GM12891 (cell line): ENCODE measurements at places on chromosomes 2 and 18.

- DNase-seq = no peak
Measured at GRCh38 chr2:165219481-165219880, 15.6 kb upstream of the SCN3A start.

- DNase-seq = no peak
Measured at GRCh38 chr18:777021-777420, 35.0 kb downstream of the YES1 start.

GRCh38 chr2:203366639-203367466 is 38.7 kb downstream of the ABI2 start:
- no peak for DNase-seq

DNA sequence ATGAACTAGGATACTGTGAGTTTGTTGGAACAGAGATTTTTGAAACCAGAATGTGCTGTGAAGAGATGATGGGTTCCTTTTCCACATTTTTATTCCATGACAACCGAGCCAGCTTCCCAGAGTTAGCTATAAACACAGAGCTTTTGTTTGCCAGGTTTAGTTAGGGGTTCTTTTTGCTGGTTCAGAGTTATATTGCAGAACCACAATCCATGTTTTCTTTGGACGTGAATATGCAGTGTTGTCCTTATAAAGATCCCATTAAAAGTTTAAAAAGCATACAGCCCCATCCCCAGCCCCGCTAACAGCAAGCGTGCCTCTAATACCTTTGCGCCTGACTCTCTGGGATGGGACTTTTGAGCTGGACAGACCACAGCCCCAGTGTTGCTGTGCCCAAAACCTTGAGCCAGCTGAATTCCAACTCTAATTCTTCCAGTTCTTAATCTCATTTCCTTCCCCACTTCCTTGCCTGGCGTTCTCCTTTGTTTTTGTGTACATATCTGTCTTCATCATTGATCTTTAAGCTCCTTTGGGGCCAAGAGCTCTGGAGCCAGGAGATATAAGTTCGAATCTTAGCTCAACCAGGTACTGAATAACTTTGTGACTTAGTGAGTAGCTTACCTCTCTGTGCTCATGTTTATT is 72.3 kb downstream of the SPATS2L start:
- DNase-seq = no peak

DNA sequence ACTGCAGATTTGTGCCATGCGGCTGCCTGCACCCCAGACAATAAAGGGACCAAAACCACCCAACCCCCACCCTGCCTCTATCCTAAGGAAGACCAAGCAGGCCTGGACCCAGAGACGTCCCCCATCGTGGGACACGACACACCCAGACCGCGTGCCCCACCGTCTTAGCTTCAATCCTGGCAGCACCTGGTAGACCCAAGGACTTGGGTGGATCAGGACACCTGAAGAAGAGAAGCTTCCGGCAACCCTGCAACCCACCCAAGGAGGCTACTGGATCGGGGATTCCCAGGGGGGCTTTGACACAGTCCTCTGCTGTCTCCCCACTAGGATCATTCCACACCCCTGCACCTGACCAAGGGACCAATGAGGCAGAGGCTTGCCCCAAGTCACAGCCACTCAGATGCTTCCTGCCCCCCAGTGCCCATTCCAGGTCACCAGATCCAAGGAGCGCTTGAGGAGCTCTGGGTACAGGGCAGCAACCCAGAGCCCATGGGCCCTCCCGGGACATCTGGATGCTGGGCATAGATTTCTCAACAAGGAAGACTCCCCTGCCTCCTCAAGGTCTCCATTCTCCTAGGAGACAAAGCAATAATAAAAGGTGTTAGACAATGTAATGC is 3.6 kb downstream of the ALPI start:
- DNase-seq = no peak

DNA sequence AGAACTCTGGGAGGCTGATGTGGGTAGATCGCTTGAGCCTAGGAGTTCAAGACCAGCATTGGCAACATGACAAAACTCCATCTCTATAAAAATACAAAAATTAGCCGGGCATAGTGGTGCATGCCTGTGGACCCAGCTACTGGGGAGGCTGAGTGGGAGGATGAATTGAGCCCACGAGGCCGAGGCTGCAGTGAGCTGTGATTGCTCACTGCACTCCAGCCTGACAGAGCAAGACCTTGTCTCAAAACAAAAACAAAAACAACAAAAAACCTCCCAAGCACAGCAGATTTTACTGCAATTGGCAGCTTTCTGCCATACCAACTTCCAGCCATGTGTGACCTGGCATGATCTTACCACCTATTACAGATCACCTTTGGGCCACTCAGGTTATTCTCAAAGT is 57.7 kb upstream of the LRPPRC start:
- DNase-seq = no peak

DNA sequence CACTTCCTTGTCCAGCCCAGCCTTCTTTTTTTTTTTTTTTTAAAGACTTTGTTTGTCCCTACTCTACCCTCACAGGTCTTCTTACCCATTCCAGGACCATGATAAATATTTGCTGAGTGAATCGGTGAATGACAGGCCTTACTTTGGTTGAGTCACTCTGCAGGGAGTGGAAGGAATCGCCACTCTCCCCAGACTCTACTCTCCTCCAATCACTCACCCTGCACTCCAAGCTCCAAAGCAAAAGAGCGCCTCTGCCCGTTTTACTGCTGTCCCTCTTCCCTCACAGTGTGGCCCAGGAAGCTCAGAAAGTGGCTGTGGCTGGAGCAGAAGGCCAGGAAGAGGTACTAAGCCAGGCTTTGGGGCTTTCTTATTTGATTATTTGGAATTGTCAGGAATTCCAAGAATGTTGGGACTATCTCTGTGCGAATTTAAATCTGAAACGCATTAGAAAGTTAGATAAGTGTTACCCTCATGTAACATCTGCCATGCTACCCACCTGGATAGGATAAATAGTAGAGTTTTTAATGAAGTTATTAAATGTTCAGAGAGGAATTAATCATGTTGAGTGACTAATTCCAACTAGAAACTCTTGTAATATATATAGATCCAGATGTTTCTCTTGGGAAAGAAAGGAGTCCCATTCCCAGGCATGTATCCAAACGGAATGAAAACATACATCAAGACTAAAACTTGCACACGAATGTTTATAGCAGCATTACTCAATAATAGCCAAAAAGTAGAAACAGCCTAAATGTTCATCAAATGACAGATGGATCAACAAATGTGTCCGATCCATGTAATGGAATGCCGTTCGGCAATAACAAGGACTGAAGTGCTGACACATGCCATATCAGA is 43.0 kb upstream of the CHMP1B start:
- DNase-seq = no peak
